Stromal cell of bone marrow (primary cell): ENCODE measurements at places on chromosomes 2 and 18.
A peak's percentile ranks its signal among the peaks of the same experiment; 100 is the strongest.

GRCh38 chr2:72040629-72041571 lies 106.8 kb downstream of the CYP26B1 start:
- no peak for DNase-seq

DNA sequence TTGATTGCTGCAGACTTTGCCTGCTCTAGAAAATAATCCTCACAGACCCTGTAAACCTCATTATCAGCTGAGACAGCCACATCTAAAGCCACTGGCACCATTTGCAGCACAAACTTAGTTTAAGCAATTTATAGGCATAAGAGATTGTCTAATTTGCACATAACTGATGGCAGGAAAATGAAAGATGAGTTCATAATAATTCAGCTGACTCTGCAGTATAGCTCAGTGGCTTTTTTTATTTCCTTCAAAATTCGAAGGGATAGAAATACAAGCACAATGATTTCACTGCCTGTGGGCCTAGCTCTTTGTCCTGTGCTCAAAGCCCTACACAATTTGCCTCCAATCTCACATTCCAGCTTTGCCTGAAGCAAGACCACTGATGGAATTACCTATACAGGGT lies 341.2 kb downstream of the RAD51AP2 start:
- no peak for DNase-seq

GRCh38 chr18:30862900-30863299 lies 179.6 kb downstream of the DSC3 start:
- DNase-seq = no peak

GRCh38 chr2:30385327-30385726 lies 61.7 kb upstream of the LCLAT1 start:
- DNase-seq = no peak

DNA sequence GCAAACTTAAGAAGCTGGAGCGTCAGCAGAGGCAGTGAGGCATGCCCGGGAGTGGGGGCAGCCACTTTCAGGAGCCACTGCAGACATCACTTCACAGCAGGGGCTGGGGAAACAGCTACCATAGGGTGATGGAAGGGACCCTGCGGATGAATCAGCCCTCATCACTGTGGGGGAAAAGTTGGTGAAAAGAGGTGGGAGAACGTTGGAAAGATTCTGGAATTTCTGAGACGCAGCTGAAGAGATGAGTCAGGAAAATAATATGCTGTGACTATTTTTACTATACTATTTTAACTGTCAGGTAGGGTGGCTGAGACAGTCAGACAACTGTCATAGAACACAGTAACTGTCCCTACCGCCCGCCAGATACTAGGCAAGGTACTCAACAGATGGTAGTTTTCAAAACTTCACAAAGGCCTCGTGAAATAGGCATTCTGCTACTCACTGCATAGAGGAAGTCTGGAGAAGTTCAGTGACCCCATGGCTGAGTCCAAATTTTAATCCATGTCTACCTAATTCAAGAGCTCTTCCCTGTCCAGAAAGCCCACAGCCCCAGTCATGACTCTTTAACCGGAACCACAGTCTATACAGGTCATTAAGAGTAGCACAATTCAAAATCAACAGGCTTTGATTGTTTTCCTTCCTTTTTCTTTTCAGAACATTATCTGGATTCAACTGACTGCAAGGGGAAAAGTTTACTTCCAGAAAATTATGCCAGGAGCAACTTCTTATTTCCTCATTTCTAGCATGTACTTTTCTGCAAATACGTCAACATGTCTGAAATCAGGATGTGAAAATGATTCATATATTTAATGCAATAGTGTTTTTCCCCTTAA lies 39.3 kb upstream of the EPB41L3 start:
- DNase-seq = no peak

- no peak for DNase-seq
These were observed 1024.7 kb upstream of the PIK3C3 start for GRCh38 chr18:40930211-40930882.

GRCh38 chr2:221282386-221282785 lies 289.7 kb downstream of the EPHA4 start:
- no peak for DNase-seq

DNA sequence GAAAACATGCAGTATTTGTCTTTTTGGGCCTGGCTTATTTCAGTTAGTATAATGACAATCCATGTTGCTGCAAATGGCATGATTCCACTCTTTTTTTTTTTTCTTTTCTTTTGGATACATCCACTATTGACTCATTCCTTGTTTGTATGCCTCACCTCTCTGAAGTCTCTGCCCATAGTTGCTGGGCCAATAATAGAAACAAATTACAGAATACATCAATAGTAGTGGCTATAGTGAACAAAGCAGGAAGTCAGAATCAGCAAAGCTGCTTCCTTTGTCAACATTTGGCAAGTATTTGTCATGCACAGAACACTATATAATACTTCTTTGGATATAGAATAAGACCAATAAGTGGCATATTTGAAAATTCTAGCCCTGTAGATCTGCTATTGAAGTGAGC lies 609.7 kb downstream of the STK39 start:
- no peak for DNase-seq

GRCh38 chr18:3093624-3094337 lies 80.8 kb upstream of the LPIN2 start:
- peak; percentile 20 for DNase-seq

DNA sequence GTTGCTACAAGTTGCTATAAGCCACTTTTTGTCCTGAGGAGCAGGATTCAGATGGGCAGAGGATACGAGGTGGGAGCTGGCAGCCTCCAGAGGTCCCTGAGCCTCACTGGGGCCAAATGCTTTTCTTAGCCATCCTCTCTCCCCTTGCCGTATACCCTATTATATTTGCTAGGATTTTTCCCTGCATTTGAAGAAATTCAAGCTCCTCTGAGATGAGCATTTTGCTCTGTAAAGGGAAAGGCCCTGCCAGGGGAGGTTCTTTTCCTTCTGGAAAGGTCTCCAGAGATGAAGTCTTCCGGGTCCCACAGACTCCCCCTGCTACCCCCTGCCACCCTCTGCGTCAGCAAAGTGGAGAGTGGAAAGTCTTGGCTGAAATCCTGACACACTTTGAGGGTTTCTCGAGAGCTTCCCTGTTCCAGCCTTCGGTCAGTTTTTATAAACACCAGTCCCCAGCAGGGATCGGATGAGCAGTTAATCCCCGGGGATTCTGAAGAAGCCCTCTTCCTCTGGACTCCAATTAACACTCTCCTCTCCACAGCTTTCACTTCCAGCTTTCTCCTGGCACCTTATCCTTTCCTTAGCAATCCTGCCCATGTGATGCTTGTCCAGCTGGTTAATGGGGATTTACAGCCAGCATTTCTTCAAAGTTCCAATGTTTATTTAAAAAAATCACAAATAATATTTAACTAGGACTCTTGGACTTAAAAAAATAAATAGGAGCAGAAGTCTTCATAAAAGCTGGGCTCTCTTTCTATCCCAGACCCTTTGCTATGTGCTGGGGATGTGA lies 13.1 kb downstream of the CYRIA start:
- no peak for DNase-seq

- no peak for DNase-seq
These were observed 46.2 kb downstream of the PKP4 start for GRCh38 chr2:158502974-158503373.

DNA sequence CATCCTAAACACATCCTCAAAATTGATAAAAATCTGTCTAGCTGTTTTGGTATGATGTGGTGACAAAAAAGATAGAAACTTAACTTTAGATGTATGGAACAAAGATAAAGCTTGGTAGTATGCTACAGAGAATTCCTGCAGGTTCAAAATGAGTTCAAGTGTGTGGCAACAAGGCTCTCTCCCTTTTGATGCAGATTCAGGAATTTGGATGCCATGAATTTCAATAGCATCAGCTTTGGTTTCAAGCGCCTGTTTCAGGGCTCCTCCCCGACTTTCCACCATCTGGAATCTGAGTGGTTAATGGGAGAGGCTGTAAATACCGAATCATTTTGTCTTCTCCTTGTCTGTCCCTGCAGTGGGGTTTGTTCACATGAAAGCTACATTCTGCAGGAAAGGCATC lies 180.6 kb downstream of the MTX2 start:
- no peak for DNase-seq

DNA sequence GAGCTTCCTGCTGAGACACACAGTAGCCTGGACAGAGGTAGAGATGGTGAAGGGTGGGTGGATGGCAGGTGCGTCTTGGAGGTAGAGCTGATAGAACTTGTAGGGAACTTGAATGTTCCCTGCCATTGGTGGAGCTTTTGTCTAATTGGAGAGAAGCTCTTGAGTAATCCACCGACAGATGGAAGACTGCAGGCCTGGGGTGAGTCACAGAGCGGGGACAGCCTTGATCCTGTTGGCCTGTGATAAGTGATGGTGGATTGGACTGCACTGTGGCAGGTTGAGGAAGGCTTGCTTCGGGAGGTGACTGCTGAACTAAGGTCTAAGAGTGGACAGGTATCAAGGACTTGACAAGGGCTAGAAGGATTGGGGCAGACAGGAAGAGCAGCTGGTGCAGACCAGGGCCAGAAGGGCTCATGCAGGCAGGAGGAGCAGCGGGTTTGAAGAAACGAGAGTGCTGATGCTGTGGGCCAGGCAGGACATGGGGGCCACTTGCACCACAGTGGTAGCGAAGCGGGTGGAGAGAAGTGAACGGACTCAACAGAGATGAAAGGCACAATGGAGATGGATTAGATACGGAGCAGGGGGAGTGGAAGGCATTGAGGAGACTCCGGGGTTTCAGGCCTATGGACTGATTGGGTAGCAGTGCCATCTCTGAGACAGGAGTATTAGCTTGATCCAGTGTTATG lies 16.3 kb downstream of the CABLES1 start:
- no peak for DNase-seq

DNA sequence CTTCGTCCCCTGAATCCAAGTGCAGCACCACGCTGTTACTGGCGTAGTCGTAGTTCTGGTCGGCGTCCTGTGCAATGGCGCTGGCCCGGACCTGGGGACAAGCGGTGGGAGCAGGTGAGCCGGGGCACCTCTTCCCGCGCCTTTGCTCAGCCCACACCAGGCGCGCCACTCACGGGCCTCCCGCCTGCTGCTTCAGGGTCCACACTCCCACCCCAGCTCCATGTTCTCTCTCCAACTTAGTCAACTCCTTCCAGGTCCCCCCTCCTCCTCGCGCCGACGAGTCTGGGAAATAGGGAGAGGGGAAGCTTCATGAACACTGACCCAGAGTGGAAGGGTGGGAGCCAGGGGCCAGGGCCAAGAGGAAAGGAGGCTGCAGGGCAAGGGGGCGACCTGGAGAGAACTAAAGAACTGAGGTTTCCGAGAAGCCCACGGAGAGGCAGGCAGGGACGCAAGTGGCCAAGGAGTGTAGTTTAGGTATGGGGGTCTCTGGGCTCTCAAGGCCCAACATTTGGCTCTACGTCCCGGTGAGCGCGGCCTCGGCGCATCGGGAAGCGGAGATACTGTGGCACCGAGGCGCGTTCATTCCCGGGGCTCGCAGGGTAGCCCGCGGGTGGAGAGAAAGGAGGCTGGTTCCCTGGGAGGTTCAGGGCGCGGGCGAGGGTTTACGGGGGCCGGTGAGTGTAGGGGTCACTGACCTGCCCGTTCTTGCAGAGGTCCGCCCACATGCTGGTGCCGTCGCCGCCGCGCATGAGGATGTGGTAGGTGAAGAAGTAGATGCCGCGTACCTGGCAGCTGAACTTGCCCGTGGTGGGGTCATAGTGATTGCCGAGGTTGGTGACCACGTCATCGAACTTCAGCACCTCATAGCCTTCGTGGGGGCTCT lies 1.4 kb downstream of the C1QL2 start:
- no peak for DNase-seq

GRCh38 chr18:58241877-58242276 lies 197.9 kb downstream of the NEDD4L start:
- peak; percentile 98 for DNase-seq

DNA sequence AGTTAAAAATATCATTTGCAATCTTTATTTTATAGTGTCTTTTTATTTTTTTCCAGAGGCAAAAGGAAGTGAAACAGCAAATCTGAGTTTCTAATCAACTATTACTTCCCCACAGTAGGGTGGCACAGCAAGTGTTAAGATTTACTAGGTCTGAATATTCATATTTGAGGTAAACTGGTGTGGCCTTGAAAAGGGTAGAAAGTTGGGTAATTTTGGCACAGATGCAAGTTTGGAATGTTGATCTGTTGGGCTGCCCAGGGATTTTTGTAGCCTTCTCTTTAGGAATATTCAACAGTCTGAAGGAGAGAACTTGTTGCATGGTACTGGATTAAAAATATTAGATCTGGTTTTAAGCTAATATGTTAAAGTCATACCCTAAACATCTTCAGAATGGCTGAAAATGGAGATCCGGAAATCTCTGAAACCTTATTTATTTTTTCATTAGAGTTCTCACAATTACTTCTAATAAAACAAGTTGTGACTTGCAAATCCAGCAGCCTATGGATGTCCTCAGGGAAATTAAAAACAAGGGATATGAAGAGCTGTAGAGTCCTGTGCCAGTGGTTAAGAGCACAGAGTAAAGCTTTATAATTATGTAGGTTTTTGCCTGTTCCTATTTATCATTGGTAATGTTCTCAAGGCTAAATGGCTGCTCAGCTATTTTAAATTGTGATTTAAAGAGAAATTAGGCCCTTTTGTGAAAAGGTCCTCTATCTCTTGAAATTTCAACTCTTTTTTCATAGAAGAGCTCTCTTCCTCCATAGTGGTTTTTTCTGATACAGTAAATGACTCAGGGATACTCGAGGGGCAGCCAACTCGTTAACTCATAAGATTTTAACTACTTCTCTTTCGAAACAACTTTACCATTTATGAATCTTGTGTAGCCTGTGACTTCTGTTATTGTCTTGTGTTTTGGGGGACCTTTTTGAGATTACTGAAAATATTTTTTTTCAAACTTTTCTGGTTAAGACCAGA lies 11.0 kb downstream of the TANK start:
- peak; percentile 43 for DNase-seq

GRCh38 chr2:43136876-43137275 lies 89.5 kb downstream of the ZFP36L2 start:
- no peak for DNase-seq

- no peak for DNase-seq
These were observed 52.0 kb downstream of the ANKRD44 start for GRCh38 chr2:197258580-197258979.

GRCh38 chr2:230412371-230412711 lies 3.7 kb upstream of the SP100 start:
- no peak for DNase-seq

- no peak for DNase-seq
These were observed 444.2 kb downstream of the EIPR1 start for GRCh38 chr2:2933426-2933825.

GRCh38 chr2:85994421-85994777 lies 105.6 kb upstream of the ST3GAL5 start:
- DNase-seq = no peak
